ENCODE measurements at places on chromosomes 6 and 20. TPM values are rescaled to one million over a fixed set of nuclear protein-coding genes. Genes with fewer than 3 reads are reported as not detected.

FRK gene
- polyA plus RNA-seq, result 0.01 TPM

NCOA3 gene
- 18.4 TPM for polyA plus RNA-seq

BPIFB2 gene
- polyA plus RNA-seq, result not detected

FNDC1 gene
- not detected for polyA plus RNA-seq

NRM gene
- 5.4 TPM for polyA plus RNA-seq

UFL1 gene
- 21.1 TPM for polyA plus RNA-seq

STK35 gene
- polyA plus RNA-seq, result 5.9 TPM

BPIFA1 gene
- polyA plus RNA-seq, result not detected

SLC22A2 gene
- not detected for polyA plus RNA-seq

LY6G6C gene
- not detected for polyA plus RNA-seq

SUPT3H gene
- 20.8 TPM for polyA plus RNA-seq

TRIM15 gene
- not detected for polyA plus RNA-seq

SEL1L2 gene
- polyA plus RNA-seq, result not detected

CRIP3 gene
- polyA plus RNA-seq, result not detected

CUTA gene
- 441 TPM for polyA plus RNA-seq

SLC2A4RG gene
- 3.8 TPM for polyA plus RNA-seq

GMPR gene
- polyA plus RNA-seq, result 0.97 TPM

ENPP3 gene
- polyA plus RNA-seq, result 0.16 TPM

PLAGL2 gene
- 1.2 TPM for polyA plus RNA-seq

C20orf204 gene
- not detected for polyA plus RNA-seq

Measured in naive thymus-derived CD8-positive, alpha-beta T cell (primary cell).